CD4-positive, CD25-positive, alpha-beta regulatory T cell (primary cell): ENCODE measurements at places on chromosomes 3 and 15. TPM values are rescaled to one million over a fixed set of nuclear protein-coding genes. Genes with fewer than 3 reads are reported as not detected.

DNA sequence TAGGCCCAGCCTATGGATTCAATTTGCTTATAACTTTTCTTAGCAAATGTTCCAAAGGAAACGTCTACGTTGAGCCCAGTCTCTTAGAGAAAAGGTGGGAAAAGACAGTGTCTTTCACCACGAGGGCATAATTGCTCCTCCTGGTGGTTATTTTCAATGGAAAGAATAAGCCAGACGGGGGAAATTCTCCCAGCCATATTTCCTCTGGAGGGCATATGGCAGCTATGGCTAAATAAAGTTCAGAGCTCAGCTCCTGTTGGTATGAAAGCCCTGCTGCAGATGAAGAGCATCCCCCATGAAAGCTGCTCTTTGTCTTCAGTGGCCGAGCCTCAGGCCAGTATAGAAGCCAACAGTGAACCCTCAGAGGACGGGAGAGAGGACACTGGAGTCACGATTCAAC is 297.9 kb downstream of the RYR3 start:
- no peak for DNase-seq
- no peaks in the 10 kb centered on the region for H3K27me3 ChIP-seq
- no peak overlapping the region for H3K27ac ChIP-seq

DNA sequence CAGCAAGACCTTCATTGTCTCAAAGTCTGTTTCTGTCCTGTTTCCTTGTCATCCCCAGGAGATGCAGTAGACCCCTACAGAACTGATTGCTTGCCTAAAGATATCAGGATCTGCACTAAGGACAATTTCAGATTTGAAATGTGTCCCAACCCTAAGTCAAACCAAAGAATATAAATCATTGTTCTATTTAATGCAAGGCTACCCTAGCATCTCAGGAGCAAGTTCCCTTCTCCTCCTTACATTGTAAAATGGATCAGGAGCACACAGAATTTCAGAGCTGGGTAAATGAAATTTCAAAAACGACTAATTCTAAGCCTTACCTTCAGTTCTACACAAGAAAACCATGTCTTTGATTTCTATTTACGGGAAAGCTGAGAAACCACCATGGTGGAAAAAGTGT is 360.9 kb upstream of the KCNH8 start:
- no peaks in the 10 kb centered on the region for H3K36me3 ChIP-seq
- H3K27ac ChIP-seq: no peak overlapping the region
- no peaks in the 10 kb centered on the region for H3K4me1 ChIP-seq
- no peaks in the 10 kb centered on the region for H3K27me3 ChIP-seq
- H3K4me3 ChIP-seq: no peak overlapping the region

- DNase-seq: no peak
- H3K36me3 ChIP-seq: no peaks in the 10 kb centered on the region
- H3K4me3 ChIP-seq: no peak overlapping the region
- no peak overlapping the region for H3K27ac ChIP-seq
These were observed 42.1 kb downstream of the ABTB1 start for GRCh38 chr3:127714866-127715265.

DNA sequence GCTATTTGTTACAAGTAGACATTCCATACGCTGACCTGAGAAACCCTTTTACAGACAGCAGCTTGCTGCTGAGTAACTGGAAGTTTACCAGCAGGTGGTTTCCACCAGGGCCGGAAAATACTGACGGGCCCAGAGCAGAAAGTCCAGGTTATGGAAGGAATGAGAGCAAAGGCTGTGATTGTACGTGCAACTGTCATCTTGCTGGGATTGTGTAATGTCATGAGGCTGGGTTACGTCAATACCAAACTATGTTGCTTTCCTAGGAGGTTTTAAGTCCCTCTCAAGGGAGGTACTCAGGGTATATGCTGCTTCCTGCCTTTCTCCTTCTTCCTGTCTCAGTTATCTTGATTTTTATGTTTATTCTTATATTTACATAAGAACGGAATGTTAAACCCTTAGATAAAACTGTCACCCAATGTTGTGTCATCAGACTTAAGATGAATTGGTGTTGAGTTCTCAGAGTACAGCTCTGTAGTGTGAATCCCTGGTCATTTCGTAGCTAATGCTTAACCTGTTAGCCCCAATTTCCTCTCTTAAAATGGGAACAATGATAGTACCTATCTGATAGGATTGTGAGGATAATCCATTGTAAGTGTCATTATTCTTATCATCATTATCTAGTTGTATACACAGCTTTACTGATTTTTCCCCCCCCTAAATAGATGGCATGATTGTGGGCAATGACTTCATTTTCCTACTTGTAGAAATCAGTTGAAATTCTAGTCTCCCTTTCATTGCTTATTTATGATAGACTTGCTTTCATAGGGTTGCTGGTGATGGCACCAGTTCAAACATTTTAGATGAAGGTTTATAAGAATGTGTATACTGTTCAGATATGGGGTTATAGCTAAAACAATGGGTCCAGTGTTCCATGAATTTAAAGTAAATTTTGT is 101.4 kb downstream of the FNDC3B start:
- H3K36me3 ChIP-seq: no peaks in the 10 kb centered on the region
- H3K27me3 ChIP-seq: no peaks in the 10 kb centered on the region
- peak overlapping the region; percentile 22 for H3K4me3 ChIP-seq
- DNase-seq: no peak

- H3K27ac ChIP-seq: no peak overlapping the region
- H3K27me3 ChIP-seq: no peaks in the 10 kb centered on the region
- no peak for DNase-seq
- peaks cover 29% of the 10 kb centered on the region for H3K4me1 ChIP-seq
- no peaks in the 10 kb centered on the region for H3K36me3 ChIP-seq
These were observed 2.4 kb downstream of the GOLGA8B start for GRCh38 chr15:34581043-34581365.

DNA sequence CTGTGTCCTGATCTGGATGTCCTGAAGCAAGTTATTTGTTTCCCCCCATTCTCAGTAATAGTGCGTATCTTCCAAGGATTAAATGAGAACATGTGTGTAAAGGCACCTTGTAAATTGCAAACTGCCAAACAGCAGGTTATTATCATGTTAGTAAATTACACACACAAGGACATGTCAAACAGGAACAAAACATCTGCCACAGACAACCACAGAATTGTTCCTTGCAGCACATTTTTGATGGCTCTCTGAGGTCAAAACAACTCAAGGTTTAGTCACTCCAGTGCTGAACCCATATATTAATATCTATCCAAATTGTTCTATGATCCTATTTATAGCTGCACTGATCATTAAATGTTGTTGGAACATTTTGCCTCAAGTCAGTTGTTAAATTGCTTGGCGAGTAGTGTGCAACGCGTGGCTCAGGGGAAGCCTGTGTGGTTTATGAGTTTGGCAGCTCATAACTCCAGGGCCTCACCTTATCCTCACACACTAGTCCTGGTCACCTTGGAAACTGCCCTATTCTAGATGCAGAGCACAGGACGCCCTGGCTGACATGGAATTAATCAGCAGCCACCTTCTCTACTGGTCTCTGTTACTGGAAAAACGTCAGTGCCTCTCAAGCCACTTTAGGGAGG is 46.3 kb upstream of the CDV3 start:
- no peak for DNase-seq
- no peak overlapping the region for H3K27ac ChIP-seq
- no peaks in the 10 kb centered on the region for H3K36me3 ChIP-seq
- no peak overlapping the region for H3K4me3 ChIP-seq

DNA sequence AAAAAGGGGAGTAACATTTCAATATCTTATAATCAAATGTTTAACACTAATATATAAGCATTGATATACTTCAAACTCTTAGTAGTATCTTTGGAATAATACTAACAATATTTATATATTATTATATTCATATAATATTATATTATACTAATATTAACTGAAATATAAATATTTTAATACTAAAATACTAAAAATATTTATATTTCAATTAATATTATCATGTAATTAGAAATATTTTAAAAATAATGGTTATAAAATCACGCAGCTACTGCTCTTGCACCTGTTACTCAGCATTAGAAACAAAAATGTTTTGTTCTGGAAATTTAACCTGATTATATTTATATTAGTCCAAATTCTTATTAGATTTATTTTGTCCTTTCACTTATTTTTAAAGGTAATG is 12.6 kb upstream of the ATP8B4 start:
- H3K27me3 ChIP-seq: no peaks in the 10 kb centered on the region
- H3K4me3 ChIP-seq: no peak overlapping the region
- no peaks in the 10 kb centered on the region for H3K4me1 ChIP-seq
- no peak for DNase-seq
- no peaks in the 10 kb centered on the region for H3K36me3 ChIP-seq
- H3K27ac ChIP-seq: no peak overlapping the region

DNA sequence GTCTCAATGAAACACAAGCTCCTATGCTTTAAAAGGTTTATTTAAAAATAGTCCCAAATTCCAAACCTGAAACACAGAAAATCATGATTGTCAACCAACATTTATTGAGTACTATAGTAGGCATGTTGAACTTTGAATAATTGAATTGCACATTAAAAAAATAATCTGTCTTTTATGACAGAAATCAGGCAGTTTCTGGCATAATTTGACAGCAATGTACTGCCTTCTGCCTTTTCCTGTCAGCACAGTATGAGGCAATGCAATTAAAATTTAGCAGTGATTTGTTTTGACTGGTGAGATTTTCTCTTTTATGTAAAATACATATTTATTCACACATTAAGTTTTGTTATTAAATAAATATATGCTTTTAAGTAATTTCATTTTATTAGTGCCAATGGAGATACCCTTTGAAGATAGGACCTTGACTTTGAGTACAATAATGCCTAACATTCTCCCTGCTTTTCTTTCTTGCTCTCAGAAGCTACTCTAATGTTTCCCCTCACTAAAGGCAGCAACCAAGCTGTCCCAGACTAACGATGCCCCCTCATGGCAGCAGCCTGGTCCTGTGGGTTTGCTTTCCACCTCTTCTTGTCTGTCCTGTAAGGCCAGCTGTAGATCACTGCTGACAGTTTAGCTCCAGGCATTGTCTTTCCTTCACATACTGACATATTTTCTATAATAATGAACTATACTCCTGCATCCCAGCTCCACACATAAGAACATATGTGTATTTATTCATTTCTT is 346.7 kb downstream of the IL20RB start:
- H3K36me3 ChIP-seq: no peaks in the 10 kb centered on the region
- H3K27ac ChIP-seq: no peak overlapping the region
- H3K27me3 ChIP-seq: no peaks in the 10 kb centered on the region
- no peaks in the 10 kb centered on the region for H3K4me1 ChIP-seq
- no peak overlapping the region for H3K4me3 ChIP-seq
- DNase-seq: no peak

DNA sequence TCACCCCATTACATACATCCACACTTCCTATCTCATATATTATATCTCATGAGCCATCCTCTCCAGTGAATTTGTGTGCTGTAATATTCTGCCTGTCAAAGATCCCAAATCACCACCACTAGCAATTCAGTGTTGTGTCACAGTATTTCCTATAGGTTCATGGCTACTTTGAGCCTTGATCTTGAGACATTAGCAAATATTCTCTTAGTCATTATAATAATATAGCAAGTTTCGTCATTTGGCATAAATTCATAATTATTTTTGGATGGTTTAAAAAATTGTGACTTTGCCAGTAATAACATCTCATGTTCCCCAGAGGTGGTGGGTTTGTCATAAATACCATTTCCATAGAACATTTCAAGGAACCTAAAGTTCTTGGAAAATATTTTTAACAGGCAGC is 47.7 kb downstream of the CMSS1 start:
- H3K27me3 ChIP-seq: no peaks in the 10 kb centered on the region
- no peak for DNase-seq
- H3K36me3 ChIP-seq: no peaks in the 10 kb centered on the region

DNA sequence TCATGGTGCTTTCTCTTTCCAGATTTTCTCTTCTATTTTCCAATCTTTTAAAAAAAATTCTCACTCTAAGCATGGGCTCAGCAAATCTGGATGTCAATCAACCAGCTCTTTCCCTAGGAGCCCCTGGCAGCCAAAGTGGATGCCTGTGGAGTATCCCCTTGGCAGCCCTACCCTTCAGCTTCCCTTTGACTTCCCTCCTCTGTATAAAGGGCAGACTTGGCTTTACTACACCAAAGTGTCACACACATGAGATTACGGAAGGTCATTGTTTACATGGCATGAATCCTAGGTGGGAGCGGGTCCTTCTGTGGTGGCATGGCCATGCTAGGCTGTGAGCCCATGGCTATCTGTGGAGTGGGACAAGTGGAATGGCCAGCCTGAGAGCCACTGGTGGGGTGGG is 379.9 kb downstream of the GABRB3 start:
- H3K4me1 ChIP-seq: no peaks in the 10 kb centered on the region
- no peaks in the 10 kb centered on the region for H3K36me3 ChIP-seq
- no peak for DNase-seq
- H3K27me3 ChIP-seq: no peaks in the 10 kb centered on the region

DNA sequence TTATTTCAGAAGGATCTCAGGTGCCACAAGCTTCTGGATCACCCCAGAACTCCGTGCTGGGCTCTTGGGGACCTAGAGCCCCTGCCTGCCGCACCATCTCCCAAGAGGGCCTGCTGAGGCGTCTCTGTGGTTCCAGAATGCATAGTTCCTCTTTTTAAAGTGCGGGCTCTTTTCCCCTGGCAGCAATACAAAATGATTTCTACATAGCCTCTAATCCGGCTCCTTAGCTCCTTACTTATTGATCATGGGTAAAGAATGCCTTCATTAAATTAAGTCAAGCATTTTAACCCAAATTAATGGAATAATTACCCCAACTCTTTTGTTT is 121.9 kb downstream of the ATP10A start:
- no peak for DNase-seq
- H3K4me3 ChIP-seq: no peak overlapping the region
- no peaks in the 10 kb centered on the region for H3K36me3 ChIP-seq
- no peaks in the 10 kb centered on the region for H3K4me1 ChIP-seq
- no peaks in the 10 kb centered on the region for H3K27me3 ChIP-seq

The DLL4 gene
- not detected for polyA plus RNA-seq

The RBMS3 gene
- 5.2 TPM for polyA plus RNA-seq

The FSD2 gene
- not detected for polyA plus RNA-seq

The SLC28A1 gene
- not detected for polyA plus RNA-seq
